ENCODE measurements at places on chromosomes 16 and 17.

DNA sequence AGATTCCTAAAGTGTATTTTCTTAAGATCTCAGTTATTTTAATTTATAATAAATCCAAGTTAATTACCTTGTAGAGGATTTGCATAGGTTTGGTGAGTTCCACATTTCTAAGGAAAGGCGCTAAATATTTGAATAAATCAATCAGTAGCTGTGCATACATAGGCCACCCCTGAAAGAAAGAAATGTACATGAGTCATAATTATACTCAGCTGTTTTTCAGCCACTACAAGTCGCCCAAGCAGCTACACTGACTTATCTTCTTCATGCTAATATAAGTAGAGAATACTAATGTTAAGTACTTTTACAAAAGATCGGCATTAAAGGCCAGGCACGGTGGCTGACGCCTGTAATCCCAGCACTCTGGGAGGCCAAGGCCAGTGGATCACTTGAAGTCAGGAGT lies 14.9 kb downstream of the SETD6 start:
- no peak for DNase-seq

- no peak for DNase-seq
Measured at GRCh38 chr16:86895606-86896005, 317.3 kb downstream of the FOXL1 start.

DNA sequence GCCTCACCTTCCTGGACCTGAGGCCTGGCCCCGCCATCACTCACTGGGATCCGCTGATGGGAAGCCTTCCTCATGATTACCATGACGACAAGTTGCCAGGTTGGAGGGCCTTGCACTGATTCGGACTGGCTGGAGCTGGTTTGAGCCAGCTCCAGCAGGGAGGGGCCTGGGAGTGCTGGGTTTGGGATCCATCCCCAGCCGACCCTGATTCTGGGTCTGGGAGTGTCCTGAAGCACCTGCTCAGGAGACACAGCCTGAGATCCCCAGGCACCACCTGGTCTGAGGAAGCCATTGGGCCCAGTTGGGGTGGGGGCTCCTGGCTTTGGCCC lies 5.9 kb upstream of the BAIAP3 start:
- no peak for DNase-seq

DNA sequence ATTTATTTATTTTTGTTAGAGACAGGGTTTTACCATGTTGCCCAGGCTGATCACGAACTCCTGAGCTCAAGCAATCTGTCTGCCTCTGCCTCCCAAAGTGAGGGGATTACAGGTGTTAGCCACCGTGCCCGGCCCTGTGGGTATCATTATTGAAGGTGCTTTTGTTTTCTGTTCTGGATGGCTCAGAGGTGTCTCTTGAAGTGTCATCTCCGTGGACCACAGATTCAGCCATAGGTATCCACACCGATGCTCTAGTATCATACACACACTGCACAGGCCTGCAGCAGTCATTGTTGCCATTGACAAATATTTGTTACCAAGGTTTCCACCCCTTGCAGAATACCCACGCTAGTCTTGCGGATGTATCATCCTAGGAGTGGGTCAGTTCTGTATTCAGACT lies 446.2 kb downstream of the XYLT1 start:
- DNase-seq = no peak

DNA sequence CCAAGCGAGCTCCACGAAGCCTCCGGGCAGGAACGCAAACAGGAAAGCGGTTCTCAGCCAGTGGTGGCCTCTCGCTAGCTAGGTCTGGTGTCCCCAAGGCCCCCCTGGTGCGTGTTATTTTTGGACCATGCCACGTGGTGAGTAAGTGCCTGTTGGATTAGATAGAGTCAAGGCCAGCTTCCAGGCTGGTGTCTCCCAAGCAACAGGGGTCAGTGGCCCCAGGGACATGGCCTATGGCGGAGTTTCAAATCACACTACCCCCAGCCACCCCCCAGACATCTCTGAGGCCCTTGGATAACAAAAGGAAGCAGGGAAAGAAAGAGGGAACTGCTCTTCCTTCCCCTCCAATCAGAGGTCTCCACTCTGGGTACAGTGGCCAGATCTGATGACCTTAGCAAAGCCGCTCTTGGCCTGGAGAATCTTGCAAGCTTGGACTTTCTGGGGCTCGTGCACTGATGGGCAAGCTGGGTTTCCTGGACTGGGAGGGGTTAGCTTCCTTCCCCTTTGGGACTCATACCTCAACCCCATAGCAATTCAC lies 58.2 kb downstream of the MAF start:
- DNase-seq = no peak

GRCh38 chr17:68612923-68613292 lies 11.7 kb upstream of the FAM20A start:
- no peak for DNase-seq

All from NCI-H1092 (cell line).